CD4-positive, alpha-beta T cell treated with Interferon alpha-2 for 1 hour (primary cell): ENCODE measurements at places on chromosomes 12 and 14.

DNA sequence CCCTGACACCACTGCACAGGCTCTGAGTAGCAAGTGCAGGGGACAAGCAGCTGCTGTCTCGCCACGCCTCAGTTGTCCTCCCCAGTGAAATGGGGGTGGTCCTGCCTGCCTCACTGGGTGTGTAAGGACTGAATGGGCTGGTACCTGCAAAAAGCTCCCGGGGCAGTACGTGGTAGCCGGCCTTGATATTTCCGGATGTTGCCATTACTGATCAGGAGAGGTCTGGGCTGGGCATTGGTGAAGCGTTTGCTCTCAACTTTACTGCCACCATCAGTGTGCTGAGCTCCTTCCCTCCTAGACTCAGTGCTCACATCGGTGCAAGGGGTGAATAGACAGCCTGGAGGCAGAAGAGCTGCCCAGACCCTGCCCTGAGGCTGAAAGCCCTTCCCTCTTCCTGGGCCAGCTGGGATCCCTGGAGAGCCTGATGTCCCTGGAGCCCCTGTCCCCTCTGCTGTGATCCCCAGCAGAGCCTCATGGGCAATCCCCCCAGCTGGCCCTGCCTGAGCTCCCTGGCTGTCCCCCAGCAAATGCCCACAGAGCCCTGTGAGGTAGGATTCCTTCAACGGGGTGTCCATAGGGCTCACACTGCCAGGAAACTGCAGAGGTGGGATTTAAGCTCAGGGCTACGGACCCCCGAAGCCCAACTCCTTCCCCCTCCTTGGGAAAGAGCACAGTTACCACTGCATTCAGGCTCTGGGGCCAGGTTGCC lies 18.2 kb downstream of the DIO3 start:
- DNase-seq: no peak

DNA sequence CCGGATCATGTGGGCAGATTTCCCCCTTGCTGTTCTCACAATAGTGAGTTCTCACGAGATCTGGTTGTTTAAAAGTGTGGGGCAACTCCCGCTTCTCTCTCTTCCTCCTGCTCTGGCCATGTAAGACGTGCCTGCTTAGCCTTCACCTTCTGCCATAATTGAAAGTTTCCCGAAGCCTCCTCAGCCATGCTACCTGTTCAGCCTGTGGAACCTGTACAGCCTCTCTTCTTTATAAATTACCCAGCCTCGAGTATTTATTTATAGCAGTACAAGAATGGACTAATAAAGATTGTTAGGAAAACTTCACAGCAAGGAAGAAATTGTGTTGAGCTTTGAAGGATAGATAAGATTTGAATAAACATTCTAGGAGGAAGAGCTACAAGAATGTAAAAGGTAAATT lies 52.1 kb downstream of the KDM5A start:
- no peak for DNase-seq

GRCh38 chr12:42396473-42397259 lies 70.7 kb downstream of the PPHLN1 start:
- no peak for DNase-seq

GRCh38 chr12:45244561-45245343 lies 28.9 kb downstream of the ANO6 start:
- peak; percentile 48 for DNase-seq

DNA sequence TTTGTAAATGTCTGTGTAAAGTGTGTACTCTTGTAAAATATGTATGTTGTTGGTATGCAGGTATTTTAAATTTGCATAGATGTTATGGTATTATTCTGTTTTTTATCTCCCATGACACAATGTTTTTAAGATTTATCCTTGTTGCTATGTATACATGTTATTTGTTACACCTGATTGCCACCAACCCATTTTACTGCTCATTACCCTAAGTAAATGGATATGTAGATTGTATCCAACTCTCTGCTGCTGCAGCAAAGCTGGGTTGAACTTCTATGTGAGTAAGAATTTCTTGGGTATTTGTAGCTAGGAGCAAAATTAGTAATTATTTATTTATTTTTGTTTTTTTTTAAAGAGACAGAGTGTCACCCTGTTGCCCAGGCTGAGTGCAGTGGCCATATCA lies 6.2 kb downstream of the APAF1 start:
- DNase-seq: no peak

- no peak for DNase-seq
These were observed 70.6 kb downstream of the SYNE2 start for GRCh38 chr14:63923422-63923752.

GRCh38 chr12:103817791-103818190 lies 23.2 kb downstream of the NT5DC3 start:
- no peak for DNase-seq

DNA sequence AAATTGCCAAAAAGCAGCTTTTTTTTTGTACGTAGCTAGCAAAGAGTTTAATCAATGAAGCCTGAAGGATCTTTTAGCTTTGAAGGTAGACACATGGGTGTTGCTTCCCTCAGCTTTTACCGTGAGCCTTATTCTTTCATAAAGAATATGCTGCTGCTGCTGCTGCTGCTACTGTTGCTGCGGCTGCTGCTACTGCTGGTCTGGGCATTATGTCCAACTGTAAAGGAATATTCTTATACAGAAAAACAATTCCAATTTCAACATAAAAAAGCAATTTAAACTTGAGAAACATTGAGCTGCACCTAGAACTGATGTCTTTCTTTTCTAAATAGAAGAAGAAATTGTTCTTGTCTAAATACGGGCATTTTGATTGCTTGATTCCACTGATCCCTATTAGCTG lies 38.9 kb upstream of the PPP1R12A start:
- no peak for DNase-seq

GRCh38 chr14:74867673-74868072 lies 8.3 kb downstream of the PROX2 start:
- DNase-seq: no peak

GRCh38 chr14:76742185-76742584 lies 19.1 kb upstream of the VASH1 start:
- no peak for DNase-seq

- no peak for DNase-seq
These were observed 4.9 kb downstream of the SVOP start for GRCh38 chr12:109016016-109016415.

- DNase-seq: no peak
These were observed 26.4 kb downstream of the MOK start for GRCh38 chr14:102278631-102278935.

GRCh38 chr12:122886851-122887818 lies 8.8 kb downstream of the VPS37B start:
- DNase-seq: peak; percentile 50

GRCh38 chr14:80607430-80608190 lies 333.9 kb downstream of the CEP128 start:
- no peak for DNase-seq

GRCh38 chr14:34453226-34453625 lies 8.8 kb downstream of the SPTSSA start:
- DNase-seq: no peak

DNA sequence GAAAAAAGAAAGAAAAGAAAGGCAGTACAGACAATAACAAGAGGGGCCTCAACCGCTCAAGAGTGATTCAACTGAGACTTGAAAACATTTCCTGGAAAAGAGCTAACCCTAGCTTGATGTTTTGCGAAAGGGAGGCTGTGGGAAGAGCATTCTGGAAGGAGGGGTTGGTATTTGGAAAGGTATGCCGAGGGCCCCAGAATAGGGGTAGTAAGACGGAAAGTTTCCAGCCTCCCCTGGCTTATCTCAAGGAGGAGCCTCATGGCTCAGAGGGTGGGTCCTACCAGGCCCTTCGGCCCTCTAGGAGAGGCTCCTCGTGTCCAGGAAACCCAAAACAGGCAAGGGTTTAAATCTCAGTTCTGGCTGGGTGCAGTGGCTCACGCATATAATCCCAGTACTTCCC lies 8.4 kb downstream of the RNU4-2 start:
- DNase-seq: no peak

DNA sequence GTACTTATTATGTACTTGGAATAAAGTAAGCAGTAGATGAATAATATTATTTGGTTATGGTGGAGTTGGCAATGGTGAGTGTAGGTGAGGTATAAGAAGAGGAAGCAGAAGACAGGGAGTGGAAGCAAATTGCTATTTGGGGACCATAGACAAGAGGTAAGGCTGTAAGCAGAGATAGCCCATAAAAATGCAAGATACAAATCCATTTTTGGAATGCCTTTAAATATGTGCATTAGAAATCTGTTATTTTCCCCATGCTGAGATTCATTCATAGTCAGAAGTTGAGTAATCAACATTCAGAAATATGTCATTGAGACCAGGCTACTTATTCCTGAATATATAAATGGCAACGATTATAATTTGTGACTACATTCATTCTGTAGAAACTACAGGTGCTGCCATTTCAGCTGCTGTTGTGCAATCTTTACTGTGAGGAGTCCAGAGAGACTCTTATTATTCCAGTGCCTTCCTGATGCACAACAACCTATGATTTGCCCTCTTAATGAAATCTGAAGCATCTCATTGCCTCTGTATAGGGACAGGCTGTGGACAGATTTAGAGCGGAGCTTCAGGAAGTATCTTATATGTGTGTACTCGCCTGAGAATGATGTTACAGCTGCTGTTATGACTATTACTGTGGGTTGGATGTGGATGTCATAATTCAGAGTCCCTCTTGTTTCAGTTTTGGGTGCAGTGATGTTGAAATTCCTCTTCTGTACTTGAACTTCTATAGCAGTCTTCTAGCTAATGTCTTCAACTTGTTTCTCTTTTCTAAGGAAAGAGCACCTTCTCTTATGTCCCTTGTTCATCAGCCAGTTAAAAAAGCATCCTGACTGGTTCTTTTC lies 173.8 kb downstream of the NAV3 start:
- no peak for DNase-seq

DNA sequence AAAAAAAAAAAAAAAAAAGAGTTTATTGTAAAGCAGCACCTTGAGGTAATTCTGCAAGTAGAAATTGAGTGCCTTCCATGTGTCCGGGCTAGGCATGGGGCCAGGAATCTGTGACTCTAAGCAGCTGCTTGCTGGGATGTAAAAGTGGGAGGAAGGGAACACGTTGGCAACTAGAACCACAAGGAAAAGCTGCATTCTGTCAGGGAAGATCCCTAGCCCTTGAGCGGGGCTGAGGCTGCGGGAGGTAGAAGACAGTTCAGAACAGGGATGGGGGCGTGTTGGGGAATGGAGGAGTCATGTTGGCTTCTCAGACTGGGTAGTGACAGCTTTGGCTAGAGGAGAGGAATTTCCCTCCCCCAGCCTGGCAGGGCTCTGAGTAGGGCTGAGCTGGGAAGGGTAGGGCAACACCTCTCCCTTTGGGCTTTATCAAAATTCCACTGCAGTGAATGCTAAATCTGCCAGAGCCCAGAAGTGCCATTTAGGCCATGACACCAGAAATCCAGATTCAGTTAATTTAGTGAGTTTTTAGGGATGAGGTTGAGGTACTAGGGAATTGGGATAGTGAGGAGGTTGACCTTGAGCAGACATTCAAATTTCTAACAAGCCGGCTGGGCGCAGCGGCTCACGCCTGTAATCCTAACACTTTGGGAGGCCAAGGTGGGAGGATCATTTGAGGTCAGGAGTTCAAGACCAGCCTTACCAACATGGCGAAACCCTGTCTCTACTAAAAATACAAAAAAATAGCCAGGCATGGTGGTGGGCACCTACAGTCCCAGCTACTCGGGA lies 3.4 kb upstream of the TRAFD1 start:
- no peak for DNase-seq

DNA sequence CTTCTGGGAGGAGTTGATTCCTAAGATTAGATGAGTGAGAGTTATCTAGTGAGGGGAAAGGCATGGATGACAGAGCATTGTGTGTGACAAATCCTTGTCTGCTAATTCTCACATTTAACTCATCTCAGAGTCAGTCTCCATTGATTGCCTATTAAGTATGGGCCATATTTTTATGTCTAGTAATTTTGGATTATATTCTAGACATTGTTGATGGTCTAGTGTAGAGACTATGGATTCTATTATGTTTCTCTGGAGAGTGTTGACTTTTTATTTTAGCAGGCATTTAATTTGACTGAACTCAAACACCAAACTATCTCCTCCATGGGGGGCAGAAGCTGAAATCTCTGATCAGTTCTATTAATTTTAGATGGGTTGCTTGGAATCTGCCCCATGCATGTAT lies 114.4 kb downstream of the CACNA1C start:
- DNase-seq: no peak

DNA sequence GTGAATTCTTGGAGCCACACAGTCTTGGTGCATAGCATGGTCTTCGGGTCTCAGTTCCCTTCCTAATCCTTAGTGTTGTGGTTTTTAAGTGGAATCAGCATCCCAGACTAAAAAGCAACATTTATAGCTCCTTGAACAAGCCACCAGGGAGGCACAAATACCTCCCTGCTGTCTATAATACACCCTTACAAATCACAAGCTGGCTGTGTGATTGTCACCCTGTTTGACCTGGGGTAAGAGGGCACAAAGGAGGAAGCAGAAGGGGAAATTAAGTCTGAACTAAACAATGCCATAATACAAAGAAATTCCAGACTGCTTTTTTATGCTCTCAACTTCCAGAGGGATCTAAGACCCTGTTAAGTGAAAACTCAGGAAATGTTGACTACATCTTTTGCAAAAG lies 7.7 kb upstream of the MMP19 start:
- DNase-seq: no peak
